Uterus (tissue), 4 donors: ENCODE measurements at places on chromosomes 11 and 22. TPM values are rescaled to one million over a fixed set of nuclear protein-coding genes. Genes with fewer than 3 reads are reported as not detected.

DNA sequence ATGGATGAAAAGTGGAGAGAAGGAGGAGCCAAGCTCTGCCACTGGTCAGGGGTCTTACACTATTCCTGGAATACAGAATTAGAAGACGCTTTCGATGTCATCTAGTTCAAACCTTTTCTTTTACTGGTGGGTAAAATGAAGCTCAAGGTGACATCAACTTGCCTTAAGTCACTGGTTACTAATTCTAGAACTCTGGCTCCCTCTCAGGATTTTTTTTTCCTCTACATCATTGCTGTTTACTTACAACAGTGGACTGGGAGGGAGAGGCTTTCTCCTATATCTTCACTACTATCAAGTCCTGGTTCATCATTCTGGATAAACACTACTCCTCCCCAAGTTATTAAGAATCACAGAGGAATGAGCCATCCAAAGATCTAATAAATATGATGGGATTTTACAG, 82.9 kb downstream of the ETS1 start:
- H3K4me3 ChIP-seq = no peak overlapping the region
- no peaks in the 10 kb centered on the region for H3K27me3 ChIP-seq
- no peak for DNase-seq
- peak overlapping the region; percentile 43 for H3K27ac ChIP-seq
- no peaks in the 10 kb centered on the region for H3K36me3 ChIP-seq

- DNase-seq = no peak
- no peak overlapping the region for H3K27ac ChIP-seq
Measured at GRCh38 chr11:10459029-10459970, 4.2 kb downstream of the AMPD3 start.

PGR gene
- 85.0 TPM for total RNA-seq

DNA sequence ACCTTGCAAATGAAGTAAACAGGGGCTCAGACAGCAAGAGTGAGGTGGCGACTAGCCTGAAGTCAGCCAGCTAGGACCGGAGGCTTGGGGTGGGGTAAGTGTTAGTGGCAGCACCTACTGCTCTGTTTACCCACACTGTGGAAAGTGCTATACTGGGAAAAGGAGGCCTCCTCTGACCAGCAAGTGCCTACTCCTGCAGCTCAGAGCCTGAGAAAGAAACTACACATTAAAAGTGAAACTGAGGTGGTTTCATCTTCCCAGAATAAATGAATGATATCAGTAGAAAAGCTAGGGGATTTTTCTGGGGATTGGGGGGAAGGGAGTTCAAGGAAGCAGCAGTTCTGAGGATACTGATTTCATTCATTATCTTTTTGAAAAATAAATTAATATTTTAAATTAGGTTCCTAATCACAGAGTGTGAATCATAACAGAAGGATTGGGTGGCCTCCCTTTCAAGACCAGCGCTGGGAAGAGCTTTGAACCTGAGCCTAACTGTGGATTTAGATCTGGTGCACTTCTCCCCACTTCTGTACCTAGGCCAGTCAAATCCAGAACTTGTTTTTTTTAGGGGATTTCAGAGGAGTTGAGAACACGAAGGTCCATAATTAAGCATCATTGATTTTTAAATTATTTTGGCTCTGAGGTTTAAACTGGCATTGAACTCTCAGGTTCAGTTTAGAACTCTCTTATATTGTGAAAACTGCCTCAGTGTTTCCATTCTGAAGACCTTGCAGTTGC, 48.1 kb upstream of the GRAMD1B start:
- H3K4me3 ChIP-seq = no peak overlapping the region
- no peak overlapping the region for H3K27ac ChIP-seq
- H3K27me3 ChIP-seq = no peaks in the 10 kb centered on the region
- no peak for DNase-seq

CPT1A gene
- 27.2 TPM for total RNA-seq

CNTN5 gene
- total RNA-seq = 0.51 TPM

- H3K4me3 ChIP-seq = no peak overlapping the region
- H3K36me3 ChIP-seq = no peaks in the 10 kb centered on the region
- H3K27me3 ChIP-seq = no peaks in the 10 kb centered on the region
- no peak overlapping the region for H3K27ac ChIP-seq
- H3K4me1 ChIP-seq = no peaks in the 10 kb centered on the region
Measured at GRCh38 chr22:44543781-44544477, 45.9 kb upstream of the RTL6 start.

DNA sequence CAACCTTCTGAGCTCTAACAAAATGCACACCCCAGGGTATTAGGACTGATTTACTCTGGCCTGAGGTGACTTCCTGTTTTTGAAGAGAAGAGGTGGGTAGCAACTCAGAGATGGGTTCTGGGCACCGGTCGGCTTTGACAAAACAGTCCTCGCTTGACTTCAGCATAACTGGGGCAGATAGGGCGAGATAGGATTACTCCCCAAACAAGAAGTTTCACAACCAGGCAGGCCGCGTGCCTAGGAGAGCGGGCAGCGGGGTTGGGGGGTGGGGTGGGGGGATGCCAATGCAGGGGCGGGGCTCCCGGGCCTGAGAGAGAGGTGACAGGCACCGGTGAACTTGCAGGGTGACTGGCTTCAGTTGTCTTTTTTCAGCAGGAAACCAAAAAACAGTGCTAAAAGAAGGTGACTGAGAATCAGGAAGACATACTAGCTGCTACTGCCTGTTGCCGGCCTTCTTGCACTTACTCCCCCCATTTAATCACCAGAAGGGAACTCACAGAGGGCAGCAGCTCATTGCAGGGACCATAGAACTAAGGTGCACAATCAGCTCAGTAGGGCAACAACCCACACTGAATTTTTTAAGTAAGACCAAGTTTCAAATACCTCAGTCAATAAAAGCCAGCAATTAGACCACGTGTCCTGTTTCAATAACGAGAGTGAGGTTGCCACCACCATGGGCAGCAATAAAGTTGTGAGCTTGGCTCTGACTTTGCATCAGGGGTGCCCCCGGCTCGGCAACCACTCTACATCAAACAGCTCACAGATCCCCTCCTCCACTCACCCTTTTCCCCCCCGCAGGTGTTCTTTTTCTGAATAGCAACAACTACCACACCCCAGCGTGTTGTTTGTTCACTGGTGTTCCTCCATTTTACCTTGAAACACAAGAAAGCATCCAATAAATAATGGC, 37.2 kb upstream of the ETS1 start:
- no peak overlapping the region for H3K4me3 ChIP-seq
- H3K27ac ChIP-seq = no peak overlapping the region
- DNase-seq = no peak
- H3K36me3 ChIP-seq = no peaks in the 10 kb centered on the region
- H3K4me1 ChIP-seq = no peaks in the 10 kb centered on the region
- H3K27me3 ChIP-seq = no peaks in the 10 kb centered on the region

DNA sequence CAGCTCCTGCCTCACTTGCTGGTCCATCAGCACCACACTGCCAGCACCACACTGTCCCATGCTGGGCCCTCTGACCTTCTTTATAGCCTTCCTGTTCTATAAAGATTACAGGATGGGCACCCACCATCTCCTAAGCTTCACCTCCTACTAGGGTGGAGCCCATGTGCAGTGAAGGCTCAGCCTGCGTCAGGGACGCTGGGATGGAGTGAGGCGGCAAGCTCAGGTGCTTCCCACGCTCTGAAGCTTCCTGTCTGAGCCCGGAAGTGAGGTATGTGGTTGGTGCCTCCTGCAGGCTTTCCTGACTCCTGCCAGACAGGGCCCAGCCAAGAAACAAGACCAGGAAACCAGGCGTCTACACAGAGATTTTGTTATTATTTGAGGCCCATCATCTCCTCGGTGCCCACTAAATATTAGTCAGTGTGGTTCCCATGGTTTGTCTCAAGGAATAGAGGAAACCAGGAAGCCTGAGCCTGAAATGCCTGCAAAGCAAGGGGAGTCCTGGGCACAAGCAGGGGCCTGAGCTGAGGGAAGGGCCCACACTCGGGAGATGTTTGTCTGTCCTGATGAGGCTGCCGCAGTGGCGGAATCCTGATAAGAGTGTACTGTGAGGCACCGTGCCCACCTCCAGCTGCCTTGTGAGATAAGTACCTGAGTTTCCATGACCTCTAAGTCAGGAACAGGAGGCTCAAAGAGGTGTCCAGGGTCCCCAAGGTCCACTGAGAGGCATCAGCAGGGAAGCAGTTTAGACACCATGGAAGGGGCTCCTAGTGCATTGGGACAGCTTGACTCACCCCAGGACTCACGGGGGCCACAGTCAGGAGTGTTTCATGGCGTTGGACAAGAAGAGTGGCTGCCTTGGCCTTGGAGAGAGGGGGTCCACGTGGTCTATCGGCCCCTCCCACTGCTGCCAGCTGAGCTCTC, 22.0 kb downstream of the RSPH14 start:
- no peaks in the 10 kb centered on the region for H3K36me3 ChIP-seq
- H3K27me3 ChIP-seq = no peaks in the 10 kb centered on the region

DNA sequence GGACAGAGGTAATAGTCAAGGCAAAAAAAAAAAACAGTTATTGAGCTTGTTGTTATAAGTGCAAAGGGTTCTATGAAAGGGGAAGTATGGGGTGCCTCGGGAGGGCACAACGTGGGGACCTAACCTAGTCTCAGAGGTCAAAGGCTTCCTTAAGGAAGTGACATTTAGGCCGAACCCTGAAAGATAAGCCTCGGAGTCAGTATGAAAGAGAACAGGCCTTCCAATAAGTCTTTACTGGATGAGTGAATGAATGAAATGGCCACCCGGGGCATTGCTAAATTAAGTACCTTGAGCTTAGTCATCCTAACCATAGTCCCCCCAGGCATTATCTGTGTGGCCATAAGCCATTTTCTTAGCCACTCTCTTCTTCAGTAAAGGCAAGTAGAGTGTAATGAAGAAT, 19.7 kb downstream of the FLI1 start:
- DNase-seq = no peak
- peak overlapping the region; percentile 39 for H3K27ac ChIP-seq
- H3K4me3 ChIP-seq = no peak overlapping the region
- no peaks in the 10 kb centered on the region for H3K36me3 ChIP-seq
- H3K4me1 ChIP-seq = no peaks in the 10 kb centered on the region

DCHS1 gene
- total RNA-seq = 88.4 TPM

DNA sequence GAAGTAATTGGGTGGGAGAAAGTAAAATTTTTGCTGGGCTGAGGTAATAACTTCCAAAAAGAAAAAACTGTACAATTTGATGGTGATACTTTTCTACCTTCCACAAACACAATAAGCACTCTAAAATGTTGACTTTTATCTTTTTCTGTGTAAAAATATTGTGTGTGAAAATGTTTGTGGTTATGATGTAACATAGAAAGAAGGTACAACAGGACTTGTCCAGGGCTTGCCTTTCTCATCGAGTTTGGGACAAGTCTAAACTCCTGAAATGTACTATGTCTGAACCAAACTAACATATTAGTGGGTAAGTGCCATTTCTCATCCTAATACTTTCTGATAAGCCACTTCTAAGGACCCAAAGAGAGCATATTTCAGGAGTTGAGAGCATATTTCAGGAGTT, 174.2 kb upstream of the PDGFD start:
- no peak overlapping the region for H3K27ac ChIP-seq
- no peaks in the 10 kb centered on the region for H3K4me1 ChIP-seq
- H3K36me3 ChIP-seq = no peaks in the 10 kb centered on the region
- H3K27me3 ChIP-seq = no peaks in the 10 kb centered on the region
- DNase-seq = no peak

GRCh38 chr11:130391711-130392110, 36.7 kb downstream of the ADAMTS8 start:
- H3K27me3 ChIP-seq = no peaks in the 10 kb centered on the region
- no peaks in the 10 kb centered on the region for H3K36me3 ChIP-seq
- no peak for DNase-seq
- no peak overlapping the region for H3K4me3 ChIP-seq

OR5P2 gene
- total RNA-seq = not detected
